ENCODE measurements at places on chromosomes 16 and 17.

DNA sequence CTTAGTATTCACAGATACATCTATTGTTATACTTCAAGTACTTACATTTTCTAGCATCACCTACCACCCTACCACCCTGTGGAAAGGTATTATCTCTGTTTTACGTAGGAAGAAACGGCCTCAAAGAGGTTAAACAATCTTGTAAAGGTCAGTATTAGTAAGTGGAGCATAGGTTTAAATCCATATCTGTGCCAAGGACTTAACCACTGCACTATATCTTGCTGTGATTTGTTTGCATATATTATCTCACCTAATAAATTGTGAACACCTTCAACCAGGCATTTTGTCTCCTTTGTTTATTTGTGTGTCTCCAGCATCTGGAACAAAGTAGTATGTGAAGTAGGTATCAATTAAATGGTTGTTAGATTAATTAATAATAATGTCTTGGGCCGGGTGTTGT, 27.3 kb downstream of the IGF2BP1 start:
- DNase-seq: no peak

DNA sequence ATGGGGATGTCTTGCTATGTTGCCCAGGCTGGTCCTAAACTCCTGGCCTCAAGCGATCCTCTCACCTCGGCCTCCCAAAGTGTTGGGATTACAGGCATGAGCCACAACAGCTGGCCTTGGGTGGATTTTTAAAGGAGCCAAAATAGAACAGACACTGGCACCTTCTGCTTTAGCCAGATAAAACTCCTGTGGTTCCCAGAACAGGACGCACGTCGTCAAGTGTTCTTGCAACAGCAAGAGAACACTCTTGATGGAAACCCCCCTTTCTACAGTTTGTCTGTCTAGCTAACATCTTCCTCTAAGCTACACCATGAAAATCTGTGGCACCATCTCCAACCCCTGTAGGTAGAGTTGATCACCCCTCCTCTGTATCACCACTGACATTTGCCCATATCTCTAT, 122.6 kb downstream of the NPIPB5 start:
- DNase-seq: no peak

GRCh38 chr16:80824623-80825364, 20.4 kb upstream of the CDYL2 start:
- DNase-seq: no peak

DNA sequence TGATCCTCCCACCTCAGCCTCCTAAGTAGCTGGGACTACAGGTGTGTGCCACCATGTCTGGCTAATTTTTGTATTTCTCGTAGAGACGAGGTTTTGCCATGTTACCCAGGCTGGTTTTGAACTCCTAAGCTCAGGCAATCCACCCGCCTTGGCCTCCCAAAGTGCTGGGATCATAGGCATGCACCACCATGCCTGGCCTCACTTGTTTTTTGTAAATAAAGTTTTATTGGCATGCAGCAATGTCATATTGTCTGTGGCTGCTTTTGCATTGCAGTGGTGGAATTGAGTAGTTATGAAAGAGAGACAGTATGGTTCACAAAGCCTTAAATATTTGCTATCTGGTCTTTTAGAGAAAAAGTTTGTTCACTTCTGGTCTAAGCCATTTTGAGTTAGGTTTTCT, 124.7 kb downstream of the PRKCA start:
- DNase-seq: no peak

GRCh38 chr16:65947951-65948350, 418.5 kb upstream of the CDH5 start:
- no peak for DNase-seq

GRCh38 chr17:14042411-14042810, 26.9 kb upstream of the COX10 start:
- no peak for DNase-seq

DNA sequence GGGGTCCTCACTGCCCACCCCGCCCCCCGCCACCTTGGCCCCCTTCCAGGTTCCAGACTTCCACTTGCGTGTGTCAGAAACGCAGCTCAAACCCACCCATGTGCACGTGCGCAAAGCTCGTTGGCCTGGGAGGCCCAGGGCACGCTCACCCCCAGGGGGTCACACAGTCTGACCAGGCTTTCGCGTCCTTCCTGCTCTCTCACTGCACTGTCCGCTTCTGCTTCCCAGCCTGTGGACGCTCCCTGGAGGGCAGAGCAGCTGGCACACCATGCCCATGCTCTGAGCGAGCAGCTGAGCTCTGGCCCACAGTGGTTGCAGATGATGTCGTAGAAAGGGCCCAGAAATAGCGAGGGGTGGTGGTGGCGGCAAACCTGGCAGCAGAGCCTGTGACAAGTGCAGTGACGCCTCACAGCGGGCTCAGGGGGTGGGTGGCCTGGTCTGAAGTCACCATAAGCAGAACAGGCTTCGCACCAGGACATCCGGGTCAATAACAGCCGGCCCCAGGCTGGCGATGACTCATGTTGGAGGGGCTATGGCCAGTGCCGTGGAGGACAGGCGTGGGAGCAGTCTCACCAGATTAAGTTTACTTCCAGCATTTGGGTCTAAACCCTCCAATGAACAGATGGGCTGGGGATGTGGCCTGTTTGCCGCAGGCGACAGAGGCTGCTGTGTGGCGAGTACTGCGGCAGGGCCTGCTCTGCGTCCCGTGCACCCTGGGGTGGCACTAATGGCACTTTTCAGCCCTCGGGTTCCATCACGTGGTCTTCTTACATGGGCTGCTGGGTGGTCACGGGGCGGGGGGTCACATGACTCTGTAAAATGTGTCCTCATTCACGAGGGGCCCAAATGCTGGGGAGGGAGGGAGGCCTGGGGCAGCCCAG, 49.0 kb downstream of the NT5M start:
- no peak for DNase-seq

GRCh38 chr17:2697611-2698162, 13.9 kb downstream of the CLUH start:
- no peak for DNase-seq

DNA sequence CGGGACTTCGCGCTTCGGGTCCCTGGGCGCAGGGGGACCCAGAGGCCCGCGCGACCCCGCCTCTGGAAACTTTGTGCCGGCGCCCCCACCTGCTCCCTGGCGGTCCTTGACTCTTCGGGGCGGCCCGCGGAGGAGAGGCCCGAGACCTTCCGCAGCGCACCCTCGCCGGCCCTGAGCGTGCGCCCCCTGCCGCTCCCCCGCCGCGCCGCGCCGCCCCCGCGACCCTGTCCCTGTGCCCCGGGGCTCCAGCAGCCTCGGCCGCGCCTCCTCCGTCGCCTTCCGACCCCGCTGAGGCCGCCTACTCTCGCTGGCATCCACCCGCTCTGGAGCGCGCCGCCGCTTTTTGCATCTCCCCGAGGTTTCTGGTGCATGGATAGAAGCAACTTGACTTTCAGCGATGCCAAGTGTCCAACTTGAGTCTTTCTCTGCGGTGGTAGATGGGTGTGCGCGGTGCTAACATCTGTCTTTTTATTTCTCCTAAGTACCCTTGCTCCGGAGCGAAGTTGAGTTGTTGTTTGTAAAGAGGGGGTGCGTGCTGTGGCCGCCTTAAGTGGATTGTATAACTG, 414 bp downstream of the DUSP14 start:
- DNase-seq: no peak

DNA sequence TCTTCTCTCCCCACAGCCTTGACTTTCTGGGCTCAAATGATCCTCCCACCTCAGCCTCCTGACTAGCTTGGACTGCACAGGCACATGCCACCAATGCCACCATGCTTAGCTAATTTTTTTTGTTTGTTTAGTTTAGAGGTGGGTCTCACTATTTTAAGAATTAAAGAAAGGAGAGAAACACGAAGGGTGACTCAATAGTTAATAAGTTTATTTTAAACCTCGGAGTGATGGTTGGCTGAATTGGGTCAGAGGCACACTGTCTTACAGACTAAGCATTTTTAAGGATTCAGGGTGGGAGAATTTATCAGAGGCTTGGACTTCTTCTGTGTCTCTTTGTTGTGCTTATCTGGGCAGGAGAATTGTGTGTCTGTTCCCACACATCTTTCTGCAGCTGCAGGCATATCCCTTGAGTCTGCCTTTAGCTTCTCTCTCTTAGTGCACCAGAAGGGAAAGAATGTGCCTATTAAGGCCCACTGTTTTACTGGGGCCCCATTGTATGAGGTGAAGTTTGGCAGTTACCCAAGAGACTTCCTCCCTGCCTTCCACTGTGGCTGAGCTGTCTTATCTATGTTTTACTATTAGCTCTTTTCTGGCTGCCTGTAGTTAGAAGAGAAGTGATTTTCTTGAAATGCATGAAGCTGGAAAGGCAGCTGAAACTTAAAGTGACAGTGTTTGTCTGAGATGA, 2172.0 kb downstream of the TP53TG3F start:
- DNase-seq: no peak

DNA sequence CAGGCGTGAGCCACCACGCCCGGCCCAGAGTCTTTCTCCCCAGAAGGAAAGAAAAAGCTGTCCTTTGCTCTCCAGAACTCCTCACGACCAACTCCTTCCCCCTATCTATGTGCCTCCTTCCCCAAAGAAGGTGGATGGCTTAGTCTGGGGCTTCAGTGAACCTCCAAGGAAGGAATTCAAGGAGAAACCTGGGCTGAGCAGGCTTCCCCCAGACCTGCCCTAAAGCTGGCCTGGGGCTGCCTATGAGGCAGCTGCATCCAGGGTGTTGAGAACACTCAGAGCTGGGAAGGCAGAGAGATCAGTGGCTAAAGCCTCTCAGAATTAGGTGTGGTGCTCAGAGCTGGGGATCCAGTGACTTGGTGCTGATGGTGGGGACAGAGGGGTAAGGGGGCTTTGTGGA, 3.8 kb downstream of the ACSF2 start:
- no peak for DNase-seq

DNA sequence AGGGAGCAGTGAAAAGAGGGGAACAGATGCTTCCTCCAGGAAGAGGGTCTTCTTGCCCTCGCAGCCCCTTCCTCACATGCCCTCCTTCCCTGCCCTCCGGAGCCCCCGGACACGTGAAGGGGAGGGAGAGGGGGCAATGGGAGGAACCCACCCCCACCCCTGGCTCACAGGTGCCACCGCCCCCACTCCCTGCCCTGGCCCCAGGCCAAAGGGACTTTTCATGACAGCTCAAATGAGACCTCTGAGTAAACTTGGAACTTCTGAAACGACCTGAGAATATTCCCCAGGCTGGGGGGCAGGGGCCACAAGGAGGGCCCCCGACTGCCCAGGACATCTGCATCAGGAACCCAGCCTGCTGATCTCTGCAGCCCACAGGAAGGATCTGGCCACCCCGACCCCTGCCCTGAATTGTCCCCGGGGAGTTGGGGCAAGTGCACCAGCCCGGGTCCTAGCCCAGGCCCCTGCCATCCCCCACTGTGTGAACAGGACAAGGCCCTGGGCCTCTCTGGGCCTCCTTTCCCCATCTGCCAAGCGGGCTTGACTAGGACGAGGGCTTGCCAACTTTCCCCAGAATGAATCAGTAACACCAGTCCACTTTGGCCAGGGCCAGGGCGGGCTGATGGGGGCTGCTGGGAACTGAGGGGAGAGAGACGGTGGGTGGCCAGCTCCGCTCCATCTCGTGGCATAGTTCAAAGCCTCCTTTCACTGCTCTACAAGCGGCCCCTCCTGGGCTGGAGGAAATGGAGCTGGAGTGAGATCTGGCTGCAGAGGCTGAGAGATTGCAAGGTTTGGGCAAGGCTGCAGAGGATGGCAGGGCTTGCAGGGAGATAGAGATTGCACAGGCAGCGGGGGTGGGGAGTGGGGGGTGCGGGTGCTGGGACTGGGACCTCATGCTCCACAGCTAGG, 3.8 kb downstream of the IL21R start:
- DNase-seq: no peak

- DNase-seq: no peak
Observed at GRCh38 chr16:80850757-80851156, 46.4 kb upstream of the CDYL2 start.

GRCh38 chr16:1963806-1964505, 670 bp downstream of the RPS2 start:
- DNase-seq: no peak

DNA sequence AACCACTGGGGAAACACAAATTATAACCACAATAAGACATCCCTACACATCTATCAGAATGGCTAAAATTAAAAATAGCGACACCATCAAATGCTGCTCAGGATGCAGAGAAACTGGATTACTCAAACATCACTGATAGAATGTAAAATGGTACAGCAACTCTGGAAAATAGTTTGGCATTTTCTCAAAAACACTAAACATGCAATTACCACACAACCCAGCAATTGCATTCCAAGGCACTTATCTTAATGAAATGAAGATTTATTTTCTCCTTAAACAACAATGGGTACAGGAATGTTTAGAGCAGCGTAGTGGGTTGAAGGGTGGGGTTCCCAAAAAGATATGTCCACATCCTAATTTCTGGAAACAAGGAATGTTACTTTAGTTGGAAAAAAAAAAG, 309.0 kb upstream of the PMFBP1 start:
- no peak for DNase-seq

DNA sequence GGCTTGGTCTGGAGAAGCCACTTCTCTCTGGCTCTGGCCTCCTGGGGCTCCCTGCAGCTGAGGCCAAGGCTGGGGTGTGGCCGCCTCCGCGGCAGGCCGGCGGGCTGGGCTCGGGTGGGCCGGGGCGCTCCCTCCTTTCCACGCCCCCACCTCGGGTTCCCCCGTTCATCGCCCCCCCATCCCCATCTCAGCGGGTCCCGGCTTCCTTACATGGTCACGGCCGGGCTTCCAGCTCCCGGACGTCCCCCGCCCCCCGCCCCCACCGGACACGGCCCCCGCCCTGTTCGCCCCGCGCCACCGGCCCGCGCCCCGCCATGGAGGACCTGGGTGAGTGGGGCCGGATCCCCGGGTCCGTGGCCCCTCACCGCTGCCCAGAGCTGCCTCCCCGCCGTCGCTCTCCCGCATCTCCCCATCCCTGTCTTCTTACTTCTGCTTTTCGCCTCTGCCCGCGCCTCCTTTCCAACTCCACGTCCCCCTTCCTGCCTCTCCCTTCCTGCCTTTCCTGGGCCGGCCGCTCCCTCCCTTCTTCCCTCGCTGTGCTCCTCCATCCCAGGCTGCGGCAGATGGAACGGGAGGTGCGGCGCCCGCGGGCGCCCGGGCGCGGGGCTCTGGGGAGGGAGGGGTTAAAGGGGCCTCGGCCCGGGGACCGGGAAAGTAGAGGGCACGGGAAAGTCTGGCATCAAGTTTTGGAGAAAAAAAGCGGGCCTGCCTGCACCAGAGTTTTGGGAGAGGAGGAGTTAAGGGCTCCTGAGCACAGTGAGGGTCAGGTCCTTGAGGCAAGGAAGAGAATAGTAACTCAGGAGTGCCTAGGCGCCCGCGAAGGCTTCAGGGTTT, at the start of gene TGFB1I1:
Gene TGFB1I1 (plus strand): TSS at position 278 of the 834 bp plus-strand sequence. CDS start 37 bp downstream, at position 315.
- DNase-seq: no peak

DNA sequence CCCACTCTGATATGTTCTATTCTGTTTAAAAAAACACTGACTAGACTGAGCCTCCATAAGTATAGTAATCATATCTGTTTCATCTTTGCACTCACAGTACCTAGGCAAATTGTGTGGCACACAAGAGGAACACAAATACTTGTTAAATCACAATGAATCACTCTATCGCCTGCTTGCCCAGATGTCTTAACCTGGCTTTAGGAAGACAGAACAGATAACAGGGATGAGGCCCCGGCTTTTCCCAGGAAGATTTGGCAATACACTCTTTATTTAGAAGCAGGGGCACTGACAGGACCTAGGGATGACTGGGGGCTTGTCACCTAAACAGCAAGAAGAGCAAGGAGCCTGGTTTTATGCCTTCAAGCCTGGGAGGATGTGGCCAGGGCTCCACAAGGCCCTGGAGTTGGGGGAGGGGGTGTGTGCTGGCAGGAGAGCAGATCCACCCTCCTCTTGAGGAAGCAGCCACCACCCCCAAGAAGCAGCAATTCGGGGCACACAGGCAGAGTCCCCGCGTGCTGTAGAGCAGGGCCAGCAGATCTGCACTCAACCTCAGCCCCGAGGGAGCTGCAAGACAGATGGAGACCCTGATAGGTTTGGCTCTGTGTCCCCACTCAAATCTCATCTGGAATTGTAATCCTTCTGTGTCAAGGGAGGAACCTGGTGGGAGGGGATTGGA, 41.0 kb upstream of the KSR1 start:
- DNase-seq: no peak

Measured in omental fat pad (tissue), 4 donors.